ENCODE measurements at places on chromosomes 6 and 20. TPM values are rescaled to one million over a fixed set of nuclear protein-coding genes. Genes with fewer than 3 reads are reported as not detected.

Gene MYBL2
- total RNA-seq = 0.36 TPM

GRCh38 chr6:36578431-36578830 lies 15.7 kb upstream of the SRSF3 start:
- H3K4me3 ChIP-seq = no peak overlapping the region
- H3K27ac ChIP-seq = no peak overlapping the region
- H3K36me3 ChIP-seq = no peaks in the 10 kb centered on the region
- no peaks in the 10 kb centered on the region for H3K27me3 ChIP-seq
- no peak for DNase-seq

- H3K4me3 ChIP-seq = no peak overlapping the region
- H3K4me1 ChIP-seq = no peaks in the 10 kb centered on the region
- peak; percentile 15 for DNase-seq
- no peaks in the 10 kb centered on the region for H3K27me3 ChIP-seq
These were observed 2.2 kb upstream of the ARID1B start for GRCh38 chr6:156774863-156775405.

DNA sequence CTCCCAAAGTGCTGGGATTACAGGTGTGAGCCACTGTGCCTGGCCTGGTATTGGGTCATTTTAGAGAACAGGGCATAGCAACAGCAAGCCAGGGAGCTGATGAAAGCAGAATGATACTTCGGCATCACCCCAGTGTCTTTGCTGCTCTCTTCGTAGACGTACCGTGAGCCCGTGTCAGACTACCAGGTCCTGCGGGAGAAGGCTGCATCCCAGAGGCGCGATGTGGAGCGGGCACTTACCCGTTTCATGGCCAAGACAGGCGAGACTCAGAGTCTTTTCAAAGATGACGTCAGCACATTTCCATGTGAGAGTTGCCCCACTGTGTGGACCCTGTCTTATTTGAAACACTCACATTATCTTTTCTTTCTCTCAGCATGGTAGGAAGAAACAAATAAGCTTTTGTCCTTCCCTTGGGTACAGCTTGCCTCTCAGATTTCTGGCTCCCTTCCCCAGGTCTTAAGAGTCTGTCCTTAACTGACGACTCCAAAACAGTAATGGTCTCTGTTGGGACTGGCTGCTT lies 15.9 kb downstream of the TAF8 start:
- H3K36me3 ChIP-seq = no peaks in the 10 kb centered on the region
- DNase-seq = no peak
- no peak overlapping the region for H3K27ac ChIP-seq
- no peaks in the 10 kb centered on the region for H3K27me3 ChIP-seq

Measured in prostate gland (tissue), 2 donors.